ENCODE measurements at places on chromosomes 5 and 9.

DNA sequence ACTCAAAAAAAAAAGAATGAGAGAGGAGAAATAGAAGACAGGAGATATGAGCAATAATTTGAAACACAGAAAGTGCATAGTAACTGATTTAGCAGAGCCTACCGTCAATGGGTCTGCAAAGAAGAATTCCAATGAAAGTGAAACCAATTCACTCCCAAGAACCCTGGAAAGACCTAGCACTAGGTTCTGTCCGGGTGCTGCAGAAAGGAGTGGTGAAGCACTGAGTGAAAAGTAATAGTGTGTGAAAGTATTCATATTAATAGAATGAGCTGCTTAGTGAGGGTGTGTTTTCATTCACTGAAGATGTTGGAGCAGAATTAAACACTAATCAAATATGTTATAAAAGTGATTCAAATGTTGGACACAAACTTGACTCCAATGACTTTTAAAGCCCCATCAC, 51.3 kb upstream of the SLC30A5 start:
- no peak for DNase-seq

DNA sequence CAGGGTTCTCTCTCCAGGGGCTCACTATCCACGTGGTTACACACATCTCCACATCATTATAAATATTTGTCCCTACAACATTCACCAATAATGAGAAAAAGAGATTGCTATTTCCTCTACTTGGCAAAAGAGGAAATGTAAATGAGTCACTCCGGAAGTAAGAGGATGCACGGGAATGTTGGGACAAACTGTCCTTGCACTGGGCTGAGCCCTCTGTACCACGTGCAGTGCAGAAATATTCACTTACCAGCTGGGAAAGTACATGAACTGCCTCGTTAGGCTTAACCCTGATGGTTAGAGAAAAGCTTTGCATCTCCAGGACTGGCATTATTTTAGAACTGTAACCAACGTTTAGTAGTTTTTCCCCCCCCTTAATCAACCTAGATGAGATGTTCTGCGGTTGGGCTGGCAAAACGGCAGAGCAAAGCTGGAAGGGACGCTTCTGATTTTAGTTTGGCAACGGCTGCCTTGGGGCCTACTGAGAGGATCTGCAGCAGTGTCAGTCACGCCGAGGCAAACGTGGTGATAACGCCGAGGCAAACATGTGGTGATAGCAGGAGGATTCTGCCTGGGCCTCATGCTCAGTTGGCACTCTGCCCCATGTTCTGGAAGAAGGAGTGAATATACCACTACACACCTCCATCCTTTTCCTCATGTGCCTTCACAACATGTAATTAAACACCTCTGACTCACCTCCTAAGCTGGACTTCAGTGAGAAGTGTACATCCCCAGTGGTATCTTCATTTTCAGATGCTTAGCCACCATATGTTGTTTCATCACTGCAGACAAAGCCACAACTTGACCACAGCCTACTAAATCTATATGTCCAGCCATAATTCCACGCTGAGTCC, 661.4 kb upstream of the KLF4 start:
- no peak for DNase-seq

- no peak for DNase-seq
Observed at GRCh38 chr5:23484096-23484495, 23.3 kb upstream of the PRDM9 start.

DNA sequence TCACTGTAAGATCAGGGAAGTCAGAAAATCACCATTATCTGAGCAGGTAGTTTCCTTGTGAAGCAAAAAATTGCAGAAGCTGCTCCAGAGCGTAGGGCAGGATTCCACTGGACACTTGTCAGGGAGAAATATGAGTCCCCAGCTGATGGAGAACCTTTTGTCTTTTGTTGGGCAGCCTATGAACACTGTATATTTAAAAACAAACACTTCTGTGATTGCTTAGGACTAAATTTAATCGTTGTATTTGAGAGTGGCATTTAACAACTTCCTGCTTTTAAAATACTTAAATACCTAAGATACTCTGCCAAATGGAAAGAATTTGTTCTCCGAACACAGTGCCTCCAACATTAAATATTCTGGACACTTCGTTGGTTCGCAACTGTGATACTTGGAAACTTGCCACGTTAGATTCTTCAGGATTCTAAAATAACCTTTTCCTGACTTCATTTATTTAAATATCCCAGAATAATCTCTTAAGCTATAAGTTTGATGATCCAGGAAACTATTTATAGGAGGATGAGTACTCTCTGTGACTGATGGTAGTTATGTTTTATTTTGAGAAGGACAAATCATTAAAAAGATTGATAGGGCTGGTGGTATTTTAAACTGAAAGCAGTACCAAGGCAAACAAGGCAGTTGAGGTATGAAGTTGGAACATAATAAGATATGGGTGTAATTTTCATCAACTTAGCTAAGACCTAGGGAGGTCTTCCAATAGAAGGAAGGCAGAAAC, 2.7 kb upstream of the HSPA4 start:
- DNase-seq = no peak

DNA sequence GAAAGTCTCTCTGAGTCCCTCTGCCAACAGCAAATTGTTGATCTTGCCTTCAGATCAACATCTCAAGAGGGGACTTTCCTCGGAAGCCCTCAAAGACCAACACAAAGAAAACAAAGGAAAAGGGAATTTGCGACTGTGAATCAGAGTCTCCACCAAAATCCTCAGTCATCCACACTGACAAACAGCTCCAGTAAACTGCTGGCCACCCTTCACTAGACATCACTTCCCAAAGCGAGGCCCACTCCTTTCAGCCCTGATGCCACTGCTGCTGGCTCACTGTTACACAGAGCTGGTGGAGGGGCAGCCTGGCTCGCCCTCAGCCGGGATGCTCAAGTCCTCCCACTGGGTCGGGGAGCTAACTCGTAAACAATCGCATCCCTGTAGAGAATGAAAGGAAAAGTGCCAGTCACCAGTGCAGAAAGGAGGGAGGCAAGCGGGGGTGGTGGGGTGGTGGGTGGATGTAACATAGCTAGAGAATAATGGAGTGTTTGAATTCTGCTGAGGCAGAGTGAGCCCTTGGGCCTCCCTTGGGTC, 1.3 kb downstream of the FGF1 start:
- DNase-seq = no peak

DNA sequence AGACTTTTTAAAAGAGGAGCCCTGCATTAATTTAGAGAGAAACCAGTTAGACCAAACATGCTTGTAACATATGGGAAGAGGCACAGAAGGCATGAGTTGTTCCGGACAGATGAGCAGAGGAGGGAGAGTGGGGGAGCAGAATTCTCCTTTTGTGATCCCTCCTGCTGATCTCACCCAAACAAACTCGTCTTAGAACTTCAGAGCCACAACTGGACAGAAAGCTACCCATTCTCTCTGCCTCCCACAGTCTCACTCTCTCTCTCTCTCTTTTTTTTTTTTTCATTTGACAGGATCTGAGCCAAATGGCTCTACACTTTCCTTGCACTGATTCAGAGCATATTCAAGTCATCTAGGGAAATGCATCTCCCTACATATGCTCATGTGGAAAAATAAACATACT, 196.0 kb upstream of the PAPPA start:
- no peak for DNase-seq

GRCh38 chr9:74413876-74414275, 83.3 kb upstream of the RORB start:
- DNase-seq = no peak

DNA sequence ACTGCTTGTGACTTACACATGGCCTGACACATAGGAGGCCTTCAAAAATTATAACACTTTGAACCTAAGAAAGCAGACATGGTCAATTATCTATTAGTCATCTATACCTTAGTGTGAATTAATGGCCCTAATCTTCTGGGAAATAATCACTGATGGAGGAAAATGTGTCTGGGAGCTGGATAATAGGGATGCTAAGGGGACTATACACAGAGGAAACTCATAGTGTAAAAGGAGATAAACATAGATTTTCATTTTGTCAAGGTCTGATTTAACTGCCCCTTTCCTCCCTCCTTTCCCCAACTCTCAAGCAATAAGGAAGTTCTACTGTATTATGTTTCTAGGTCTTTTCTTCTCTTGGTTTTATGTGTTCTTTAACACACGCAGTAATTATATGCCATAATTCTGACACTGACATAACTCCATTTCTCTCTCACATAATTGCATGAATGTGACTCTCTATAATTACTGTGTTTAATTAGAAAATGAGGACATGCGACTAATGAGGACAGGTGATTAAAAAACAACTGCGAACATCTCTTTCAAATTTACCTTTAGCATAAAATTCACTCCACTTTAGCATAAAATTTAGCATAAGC, 18.7 kb upstream of the PRELID2 start:
- no peak for DNase-seq

DNA sequence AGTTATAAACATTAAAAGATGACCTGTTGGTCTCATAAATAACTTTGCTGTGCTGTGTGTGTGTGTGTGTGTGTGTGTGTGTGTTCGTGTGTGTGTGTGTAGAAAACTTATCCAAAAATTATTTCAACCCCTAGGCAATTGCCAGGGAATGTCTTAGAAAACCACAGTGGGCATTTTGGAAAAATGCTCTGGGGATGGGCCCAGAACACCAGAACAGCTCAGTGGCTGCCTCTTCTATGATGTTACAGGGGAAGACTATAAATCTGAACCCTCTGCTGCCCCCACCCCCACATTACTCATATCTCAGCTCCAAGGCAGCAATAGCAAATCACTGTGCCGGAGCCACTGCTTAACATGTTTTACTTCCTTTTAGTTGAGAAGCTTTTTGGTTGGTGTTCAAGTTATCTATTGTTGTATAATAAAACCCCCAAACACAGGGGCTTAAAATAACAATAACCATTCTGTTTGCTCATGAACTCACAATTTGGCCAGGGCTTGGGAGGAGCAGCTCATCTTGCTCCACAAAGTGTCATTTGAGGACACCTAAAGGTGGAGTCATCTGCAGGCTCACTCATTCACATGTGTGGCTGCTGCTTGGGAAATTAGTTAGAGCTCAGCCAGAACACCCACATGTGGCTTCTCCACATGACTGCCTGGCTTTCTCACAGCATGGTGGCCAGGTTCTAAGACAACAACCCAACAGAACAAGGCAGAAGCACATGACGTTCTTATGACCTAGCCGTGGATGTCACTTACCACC, 40.4 kb downstream of the ACTBL2 start:
- DNase-seq = peak; percentile 17

DNA sequence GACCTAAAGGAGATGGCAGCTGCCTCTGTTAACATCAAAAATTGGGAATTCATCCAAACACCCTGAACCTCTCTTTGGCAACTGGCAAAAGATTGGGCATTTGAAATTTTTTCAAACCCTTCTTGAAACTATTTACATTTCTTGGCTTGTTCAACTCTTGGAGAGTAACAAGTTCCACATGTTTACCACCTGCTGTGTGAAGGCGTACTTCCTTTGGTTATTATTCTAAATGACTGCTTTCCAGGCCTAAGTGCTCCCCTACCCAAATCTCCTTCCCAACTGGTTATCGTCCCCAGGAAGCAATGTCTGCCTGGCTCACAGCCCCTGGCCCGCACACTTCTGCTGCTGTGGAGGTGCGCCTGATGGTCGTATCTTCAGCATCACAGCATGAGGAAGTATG, 422.7 kb downstream of the DMAC1 start:
- no peak for DNase-seq

DNA sequence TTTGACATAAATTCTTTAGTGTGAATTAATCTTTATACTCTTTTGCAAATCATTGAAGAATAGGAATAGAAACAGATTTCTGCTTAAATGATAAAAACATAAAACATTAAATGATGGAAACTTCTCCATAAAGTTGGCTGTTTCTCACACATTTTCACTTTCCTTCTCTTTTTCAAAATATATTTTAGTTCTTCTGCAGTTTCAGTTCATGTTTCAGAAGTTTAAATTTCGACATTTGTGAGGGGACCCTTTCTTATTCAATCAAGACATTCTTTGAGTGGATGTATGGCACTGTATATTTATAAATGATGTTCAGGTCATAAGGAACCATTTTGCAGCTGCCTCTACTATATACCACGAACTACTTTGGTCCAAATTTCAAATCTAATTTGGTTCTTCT, 34.6 kb downstream of the TNFAIP8 start:
- DNase-seq = no peak

DNA sequence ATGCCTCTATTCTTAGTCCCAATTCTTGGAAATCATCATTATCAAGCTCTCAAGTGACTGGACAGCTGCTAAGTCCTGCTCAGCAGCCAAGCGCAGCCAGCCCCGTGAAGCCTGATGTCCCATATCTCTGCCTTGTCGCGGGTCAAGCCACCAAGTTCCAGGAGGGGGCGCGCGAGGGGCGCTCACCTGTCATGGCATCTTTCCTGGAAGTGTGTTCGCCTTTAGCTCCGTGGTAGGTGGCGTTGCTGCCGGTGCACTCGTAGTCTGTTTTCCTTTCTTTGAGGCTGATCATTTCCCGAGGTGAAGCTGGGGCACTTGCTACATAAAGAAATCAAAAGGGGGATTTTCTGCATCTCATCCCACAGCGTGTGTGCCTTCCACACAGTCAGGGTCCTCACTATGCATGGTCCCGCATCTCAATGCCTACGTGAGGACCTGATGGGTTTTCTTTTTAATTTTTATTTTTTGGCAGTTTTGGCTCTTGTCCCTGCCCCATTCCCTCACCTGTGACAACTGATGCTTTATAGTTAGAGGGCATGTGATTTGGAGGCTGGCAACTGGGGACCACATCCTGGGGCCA, 227.0 kb upstream of the DAP start:
- DNase-seq = peak; percentile 85

DNA sequence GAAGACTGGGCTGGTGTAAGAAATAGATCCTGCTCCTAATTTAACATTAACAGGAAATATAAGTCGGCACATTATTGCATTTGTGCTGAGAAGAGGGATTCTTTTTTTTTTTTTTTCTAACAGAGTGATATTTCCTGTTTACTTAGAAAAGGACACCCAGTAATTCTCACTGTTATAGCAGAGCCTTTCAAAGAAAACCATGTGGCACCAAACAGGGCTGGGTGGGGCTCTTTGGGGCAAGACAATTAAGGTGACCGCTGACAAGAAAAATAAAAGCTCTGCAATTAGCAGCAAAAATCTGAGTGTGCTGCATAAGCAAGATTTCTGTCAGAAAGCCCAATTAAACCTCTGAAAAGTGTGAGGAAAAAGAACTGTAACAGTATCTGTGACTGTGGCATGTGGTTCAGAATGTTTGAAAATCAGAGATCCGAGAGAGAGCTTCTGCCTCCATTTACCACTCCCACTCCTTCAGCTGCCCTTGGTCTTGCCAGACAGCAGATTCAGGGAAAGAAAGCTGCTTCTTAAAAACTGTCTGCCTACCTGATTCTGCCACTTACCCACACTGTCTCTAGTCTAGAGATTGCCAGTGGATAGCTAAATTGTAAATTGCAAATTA, 77.1 kb upstream of the IQGAP2 start:
- DNase-seq = no peak

GRCh38 chr9:87201351-87201751, 254.0 kb upstream of the GAS1 start:
- DNase-seq = no peak

DNA sequence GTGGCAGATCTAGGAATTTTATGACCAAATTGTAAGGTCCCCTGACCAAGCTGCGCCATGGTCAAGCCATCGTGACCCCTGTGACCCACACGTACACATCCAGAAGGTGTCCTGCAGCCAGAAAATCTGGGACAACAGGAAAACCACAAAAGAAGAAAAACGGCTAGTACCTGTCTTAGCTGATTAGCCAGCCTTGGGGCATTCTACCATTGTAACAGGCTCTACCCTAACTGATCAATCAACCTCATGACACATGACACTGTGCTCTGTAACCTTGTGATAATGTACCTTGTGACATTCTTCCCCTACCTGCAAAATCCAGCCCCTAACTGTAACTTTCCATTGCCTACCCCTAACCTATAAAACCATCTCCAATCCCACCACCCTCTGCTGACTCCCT, 43.6 kb downstream of the SPTLC1 start:
- DNase-seq = no peak
